Activated naive CD8-positive, alpha-beta T cell treated with anti-CD3 and anti-CD28 coated beads for 36 hours (primary cell): ENCODE measurements at places on chromosomes 4 and X. TPM values are rescaled to one million over a fixed set of nuclear protein-coding genes. Genes with fewer than 3 reads are reported as not detected.

GRCh38 chrX:74248889-74249288, 55.1 kb upstream of the ZCCHC13 start:
- DNase-seq, result no peak

TMPRSS11B gene
- not detected for total RNA-seq

CLDN34 gene
- not detected for total RNA-seq

GRCh38 chr4:115315182-115315581, 201.8 kb upstream of the NDST4 start:
- DNase-seq, result no peak

- DNase-seq, result no peak
Measured at GRCh38 chr4:42628740-42629139, 28.2 kb downstream of the ATP8A1 start.

TMEM271 gene
- not detected for total RNA-seq

GRCh38 chr4:26116057-26116456, 202.0 kb downstream of the SMIM20 start:
- DNase-seq, result no peak

DNA sequence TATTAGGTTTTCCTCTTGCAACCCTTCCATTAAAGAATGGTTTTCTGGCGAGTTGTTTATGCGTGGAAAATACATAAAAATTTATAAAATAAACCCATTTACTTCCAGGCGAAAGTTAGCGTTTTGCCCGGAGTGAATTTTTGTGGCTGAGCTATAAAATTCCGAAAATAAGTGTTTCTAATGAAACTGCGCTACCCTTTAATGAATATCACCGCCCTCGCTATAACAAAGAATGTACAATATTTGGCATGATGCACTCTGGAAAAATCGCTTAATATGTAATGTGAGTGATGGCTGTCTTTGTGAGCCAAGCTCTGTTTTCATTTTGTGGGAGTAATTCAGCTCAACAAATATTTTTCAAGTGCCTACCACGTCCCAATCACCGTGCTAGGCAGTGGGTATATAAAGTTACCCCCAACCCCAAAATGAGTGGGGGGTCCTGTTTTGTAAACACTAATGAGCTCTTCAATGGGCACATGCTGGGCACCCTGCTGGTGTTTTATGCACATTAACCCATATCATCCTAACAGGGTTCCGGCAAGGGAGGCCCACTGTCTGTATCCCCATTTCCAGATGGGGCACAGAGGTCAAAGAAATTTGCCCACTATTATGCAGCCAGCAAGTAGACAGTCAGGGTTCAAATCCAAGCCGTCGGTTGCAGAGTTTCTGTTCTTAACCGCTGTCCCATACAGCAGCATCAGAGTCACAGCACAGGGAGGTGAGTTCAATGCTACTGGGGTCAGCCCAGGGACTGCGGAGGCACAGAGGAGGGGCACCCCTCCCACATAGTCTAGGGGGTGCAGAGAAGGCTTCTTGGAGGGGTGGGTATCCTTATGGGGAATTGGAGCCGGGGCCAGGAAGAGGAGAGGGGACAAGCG, 65.7 kb upstream of the STX18 start:
- no peak for DNase-seq

SCML1 gene
- total RNA-seq, result 4.1 TPM

DNA sequence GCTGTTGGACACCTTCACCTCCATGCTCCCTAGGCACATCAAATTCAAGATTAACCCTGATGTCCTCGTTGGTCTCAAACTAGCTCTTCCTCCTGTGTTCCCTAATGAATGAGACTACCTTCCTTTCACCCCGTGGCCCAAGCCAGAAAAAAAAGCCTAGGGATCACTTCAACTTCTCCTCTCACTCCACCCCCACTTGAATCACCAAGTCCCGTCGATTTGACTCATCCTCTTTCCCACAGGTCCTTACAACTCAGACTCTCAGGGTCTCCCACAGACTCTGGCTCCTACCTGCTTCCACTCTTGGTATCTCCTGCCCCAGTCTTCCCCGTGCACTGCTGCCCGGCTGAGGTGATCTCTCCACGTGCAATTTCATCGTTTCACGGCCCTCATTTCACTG, 8.5 kb downstream of the SLC25A43 start:
- no peak for DNase-seq

TBX22 gene
- not detected for total RNA-seq

HSD17B13 gene
- total RNA-seq, result not detected

NHS gene
- 25.6 TPM for total RNA-seq

DNA sequence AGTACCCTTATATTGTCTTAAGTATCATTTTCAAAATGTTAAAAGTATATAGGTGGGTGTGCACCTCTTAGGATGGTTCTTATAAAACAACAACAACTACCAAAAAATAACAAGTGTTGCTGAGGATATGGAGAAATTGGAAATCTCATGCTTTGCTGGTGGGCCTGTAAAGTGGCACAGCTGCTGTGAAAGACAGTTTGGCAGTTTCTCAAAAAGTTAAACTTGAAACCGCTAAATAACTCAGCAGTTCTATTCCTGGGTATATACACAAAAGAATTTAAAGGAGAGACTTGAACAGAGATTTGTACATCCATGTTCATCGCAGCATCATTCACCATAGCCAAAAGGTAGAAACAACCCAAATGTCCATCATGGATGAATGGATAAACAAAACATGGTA, 65.5 kb downstream of the HAND2 start:
- DNase-seq, result no peak

DNA sequence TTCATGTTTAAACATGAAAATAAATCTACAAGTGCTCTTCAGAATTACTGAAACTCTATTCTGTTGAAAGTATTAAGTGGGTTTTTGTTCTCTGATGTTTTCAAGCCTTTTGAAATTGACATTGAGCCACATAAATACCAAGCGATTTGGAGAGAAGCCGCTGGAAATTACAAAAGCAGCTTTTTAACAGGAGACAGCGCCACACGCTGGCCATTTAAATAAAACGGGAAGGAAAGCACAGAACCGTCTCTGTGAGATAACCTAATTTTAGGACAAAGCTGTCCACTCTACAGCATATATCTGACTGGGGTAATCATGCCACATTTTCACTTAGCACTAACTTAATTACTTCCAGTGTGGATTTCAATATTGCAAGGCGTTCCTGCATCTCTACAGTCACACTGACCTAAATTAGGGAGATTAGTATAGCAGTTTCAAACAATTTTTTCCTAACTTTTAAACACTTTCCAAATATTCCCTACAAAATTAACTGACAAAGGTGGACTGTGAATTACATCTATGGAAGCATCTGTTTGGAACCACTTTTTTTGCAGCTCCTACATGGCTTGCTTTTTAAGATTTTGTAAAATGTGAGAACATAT, 6.8 kb upstream of the ANOS1 start:
- DNase-seq, result no peak

GRCh38 chr4:78033861-78034260, 23.3 kb upstream of the FRAS1 start:
- no peak for DNase-seq

DNA sequence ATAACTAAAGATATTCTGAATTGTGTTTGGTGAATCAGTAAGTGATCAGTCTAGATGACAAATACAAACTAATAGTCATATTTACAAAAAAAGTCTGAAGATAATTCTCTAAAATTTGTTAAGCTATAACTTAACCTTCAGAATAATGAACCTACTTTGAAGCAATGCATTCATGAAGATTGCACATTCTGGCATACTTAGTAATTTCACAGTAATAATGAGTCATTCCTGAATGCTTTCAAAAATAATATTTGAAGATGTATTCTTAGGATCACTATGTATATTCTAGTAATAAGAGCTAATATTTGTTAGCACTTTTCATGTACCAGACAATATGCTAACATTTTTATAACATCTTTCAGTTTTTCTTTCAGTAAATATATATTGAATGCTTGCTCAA, 756.7 kb upstream of the SLIT2 start:
- no peak for DNase-seq

TMEM150C gene
- total RNA-seq, result not detected

DNA sequence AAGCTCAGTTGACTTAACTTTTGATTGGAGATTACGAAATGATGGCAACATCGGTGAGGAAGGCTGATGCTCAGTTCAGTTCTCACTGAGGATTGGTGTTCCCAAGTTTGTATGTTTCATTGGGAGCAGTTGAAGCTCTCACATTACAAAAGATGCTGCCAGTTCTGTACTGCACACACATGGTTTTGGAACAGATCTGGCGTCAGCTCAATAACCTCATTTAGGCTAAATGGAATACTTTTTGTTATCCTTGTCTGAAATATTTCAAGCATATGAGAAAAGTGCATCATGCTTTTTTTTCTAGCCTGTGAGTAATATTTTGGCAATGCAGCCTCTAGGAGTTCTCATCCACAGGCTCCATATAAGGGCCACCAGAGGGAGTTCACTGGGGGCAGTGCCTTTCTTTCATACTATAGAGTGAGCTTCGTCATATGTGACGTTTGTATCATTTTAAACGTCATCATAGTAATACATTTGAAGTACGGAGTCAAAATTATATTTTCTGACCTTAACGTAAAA, 4.1 kb downstream of the ENPEP start:
- no peak for DNase-seq

TET2 gene
- total RNA-seq, result 22.6 TPM

DNA sequence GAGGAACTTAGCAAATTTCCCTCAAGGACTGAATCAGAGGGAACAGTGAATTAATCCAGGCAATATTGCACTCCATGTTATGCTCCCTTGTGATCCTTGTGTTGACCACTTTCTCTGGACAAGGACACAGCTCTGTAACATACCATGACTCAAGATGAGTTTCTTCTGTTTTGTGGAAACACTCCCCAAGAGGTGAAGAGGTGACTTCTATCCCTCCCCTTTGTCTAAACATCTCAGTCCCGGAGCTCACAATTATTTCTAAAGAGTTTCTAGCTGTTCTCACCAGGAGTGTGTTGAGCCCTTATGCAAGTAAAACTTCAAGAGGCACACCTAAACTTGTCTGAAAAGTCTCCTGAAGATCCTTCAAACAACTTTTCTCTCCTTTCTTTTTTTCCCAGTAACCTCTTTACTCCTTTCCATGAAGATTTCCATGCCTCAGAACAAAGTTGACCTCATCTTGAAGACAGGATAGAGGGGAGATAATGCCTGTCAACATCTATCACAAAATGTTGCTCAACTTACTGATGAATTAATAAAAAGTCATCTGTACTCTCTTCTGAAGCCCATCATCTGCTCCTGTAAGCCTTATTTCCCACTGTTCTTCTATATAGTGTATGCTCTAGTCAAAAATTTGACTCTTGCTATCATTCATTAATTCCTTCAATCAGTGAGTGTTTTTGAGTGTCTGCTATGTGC, 429.1 kb downstream of the SPRY1 start:
- no peak for DNase-seq

RBM46 gene
- not detected for total RNA-seq

GRCh38 chrX:44935640-44936039, 62.7 kb downstream of the KDM6A start:
- DNase-seq, result no peak

DNA sequence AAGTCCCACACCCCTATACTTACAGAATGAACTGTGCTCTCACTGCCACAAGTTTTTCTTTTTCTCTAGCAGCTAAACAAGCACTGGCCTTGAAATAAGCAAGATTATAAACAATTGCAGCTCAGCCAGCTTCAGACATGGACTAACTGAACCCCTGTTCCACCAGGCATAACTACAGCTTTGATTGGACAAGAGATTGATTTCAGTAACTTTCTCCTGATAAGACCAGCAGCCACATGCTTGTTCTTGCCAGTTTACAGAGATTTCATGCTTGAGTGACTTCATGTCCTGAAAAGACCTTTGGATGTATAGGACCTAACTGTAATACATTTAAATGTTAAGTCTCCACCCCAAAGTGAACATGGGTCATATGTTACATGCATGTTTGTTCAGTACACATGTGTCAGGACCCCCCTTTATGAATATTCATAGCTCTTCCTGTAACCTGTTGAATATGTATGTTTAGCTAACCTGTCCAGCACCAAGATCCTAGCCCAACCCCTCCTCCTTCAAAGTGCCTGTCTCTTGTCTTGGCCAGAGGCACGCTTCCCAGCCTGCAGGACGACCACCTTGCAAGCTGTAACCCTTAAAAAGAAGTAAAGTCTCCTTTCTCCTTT, 27.9 kb downstream of the ZNF275 start:
- no peak for DNase-seq

GRCh38 chr4:105765690-105766407, 57.3 kb downstream of the GSTCD start:
- DNase-seq, result no peak

SHROOM2 gene
- total RNA-seq, result not detected

DNA sequence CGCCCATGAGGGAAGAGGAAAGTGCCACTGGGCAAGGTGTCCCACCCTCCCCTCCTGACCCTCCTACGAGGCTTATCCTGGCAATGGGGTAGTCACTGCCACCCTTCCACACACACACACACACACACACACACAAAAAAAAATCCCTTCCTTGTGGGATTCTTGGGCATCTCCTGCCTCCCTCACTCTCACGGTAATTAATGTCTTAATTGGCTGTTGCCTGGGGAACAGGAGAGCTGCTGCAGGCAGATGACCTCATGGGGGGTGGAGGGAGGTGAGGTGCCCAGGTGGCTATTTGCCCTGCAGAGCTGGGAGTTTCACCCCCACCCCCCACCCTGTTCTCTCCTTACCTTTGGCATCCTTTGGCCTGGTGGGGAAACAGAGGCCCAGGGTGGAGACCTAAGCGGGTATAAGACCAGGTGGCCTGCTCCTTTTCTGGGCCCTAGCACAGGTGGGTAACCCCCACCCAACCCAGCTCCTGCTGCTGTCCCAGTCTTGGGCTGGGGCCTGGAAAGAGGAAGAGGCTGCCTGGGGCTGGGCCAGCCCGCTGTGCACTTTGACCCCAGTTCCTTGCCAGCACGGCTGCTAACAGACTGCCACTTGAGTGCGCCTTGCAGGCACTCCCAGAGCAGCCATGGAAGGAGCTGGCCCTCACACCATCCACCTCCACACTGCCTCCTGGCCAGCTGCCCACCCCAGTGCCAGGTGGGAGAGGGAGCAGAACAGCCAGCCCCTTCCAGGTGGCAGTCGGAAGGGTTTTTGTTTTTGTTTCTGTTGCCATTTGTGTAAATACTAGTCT, 12.6 kb downstream of the EFNB1 start:
- no peak for DNase-seq

DNA sequence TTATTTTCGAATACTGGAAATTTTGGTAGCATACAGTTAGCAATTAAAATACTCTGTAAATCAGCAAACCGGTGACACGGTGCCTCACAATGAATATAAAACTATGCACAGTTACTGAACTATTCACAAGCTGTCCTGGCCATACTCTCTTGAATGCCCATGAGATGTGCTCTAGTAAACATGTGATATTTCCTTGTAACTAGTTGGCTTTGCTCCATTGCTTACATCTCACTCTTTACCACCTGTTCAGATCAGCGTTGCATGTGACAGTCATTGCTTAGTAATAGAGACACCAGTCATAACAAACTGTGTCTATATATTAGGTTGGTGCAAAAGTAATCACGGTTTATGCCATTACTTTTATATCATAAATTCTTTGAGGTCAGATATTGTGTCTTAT, 897.9 kb upstream of the FTHL17 start:
- no peak for DNase-seq

MAGEB10 gene
- total RNA-seq, result not detected

DNA sequence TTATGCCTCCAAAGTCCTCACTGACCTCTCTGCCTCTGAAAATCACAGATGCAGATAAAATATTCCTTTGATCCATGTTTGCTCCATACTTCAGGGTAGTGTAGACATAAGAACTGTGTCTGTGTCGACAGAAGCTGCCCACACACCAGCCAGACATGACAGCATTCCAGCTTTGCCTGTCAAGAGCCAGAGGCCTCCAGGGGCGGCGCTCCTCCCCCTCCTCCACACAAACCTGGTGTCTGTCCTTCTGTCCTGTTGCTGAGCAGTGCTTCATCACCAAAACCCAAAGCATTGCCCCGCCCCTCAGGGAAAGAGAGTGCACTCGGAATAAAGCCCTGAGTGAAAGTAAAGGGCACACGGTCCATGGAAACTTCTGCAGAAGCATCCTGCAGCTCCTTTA, 379.4 kb downstream of the FBXW7 start:
- DNase-seq, result no peak

HUWE1 gene
- total RNA-seq, result 261 TPM
